ENCODE measurements at places on chromosomes 2 and 18.

DNA sequence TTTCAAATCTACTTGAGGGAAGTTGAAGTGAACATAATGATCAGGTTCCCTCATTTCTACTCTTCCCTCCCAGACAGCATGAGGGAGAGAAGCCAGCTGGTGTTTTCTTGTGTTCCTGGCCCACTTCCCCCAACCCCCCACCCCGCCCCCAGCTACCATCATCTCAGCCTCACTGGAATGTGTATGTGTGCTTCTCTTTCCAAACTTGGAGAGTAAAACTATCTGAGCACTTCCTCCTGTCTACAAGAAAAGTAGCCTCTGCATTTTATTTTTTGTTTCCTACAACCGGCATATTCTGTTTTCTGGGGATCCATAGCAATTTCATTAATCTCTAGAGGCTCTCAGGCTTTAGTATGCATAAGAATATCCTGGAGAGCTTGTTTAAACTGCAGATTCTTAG, 53.6 kb upstream of the GRHL1 start:
- no peak for DNase-seq

- DNase-seq = no peak
These were observed 41.6 kb upstream of the GPR39 start for GRCh38 chr2:132374961-132375360.

DNA sequence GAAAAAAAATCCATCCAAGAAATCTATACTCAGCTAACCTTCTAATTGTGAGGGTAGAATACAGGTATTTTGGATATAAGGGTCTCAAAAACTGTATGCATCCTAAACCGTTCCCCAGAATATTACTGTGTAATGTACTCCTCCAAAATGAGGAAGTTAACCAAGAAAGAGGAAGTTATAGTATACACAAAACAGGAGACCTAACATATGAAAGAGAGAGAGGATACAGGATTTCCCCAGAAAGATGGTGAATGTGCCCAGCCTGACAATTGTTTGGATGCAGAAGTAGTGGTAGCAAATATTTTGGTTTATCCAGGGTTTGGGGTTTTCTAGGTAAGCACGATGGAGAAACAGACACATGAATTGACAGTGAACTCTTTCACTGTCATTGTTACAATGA, 50.6 kb downstream of the GALNT3 start:
- no peak for DNase-seq

DNA sequence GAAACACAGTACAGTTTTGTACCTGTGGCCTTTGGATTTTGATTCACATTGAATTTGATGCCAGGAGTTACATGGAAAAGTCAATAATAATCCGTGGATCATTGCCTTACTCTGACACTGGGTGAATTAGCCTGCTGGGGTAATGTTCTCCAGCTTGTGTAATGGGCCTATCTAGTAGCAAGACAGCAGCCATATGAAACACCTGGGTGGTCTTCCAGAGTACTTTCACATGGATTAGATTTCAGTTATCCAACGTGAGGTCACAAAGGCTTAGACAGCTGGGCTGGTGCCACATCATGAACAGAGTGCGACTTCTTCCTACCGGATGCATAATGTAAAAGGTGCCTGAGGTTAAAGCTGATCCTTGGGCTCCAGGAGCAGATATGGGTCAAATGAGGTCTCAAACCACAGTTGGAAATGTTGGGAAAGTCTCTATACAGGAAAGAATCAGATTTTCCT, 486.8 kb downstream of the PARD3B start:
- no peak for DNase-seq

GRCh38 chr18:60656553-60656952, 284.0 kb upstream of the MC4R start:
- DNase-seq = no peak

DNA sequence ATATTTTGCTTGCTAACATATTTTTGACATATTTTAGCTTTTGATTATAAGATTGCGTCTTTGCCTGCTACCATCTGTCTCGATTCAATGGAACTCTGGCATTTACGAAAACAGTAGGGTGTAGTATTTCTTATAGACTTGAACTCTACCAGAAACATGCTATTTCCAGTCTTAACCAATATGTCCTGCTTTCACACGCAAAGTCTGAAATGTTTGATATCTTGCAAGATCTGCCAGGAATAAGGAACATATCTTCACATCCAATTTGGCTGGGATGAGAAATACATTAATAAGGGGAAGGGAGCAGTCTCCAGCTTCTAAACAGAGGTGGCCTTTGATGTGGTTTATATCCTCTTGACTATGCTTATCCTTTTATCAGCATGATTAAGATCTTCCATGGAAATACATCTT, 299.4 kb downstream of the ZNF521 start:
- no peak for DNase-seq

DNA sequence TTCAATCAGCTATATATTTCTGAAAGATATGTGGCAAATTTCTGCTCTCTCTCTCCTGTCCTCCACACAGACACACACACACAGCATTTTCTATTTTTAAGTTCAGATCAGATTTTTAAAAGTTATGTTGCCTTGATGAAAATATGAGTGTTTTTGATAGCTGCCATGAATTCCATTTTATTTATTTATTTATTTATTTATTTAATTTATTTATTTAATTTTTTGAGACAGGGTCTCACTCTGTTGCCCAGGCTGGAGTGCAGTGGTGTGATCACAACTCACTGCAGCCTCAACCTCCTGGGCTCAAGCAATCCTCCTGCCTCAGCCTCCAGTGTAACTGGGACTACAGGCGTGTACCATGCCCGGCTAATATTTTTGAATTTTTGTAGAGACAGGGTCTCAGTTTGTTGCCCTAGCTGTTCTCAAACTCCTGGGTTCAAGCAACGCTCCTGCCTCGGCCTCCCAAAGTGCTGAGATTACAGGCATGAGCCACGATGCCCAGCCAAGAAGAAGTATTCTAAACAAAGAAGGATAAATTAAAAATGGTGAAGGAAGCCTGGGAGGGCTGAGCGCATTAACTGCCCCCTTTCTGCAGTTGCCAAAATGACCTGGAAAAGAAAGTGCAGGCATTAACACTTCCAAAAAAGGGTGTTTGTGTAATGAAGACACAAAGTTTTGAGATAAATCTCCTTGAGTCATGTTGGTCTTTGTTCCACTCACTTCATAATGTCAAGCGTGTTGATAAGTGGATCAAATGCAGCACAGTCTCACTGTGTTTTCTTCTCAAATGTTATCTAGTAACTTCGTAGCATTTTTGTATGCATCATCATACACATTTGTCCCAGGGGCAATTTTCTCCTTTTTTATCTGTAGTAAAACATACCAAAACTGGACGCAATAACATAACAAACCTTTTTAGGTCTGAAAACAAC, 11.1 kb upstream of the IMPA2 start:
- DNase-seq = no peak

GRCh38 chr18:35842536-35842935, 129.9 kb upstream of the RMP24 start:
- no peak for DNase-seq

DNA sequence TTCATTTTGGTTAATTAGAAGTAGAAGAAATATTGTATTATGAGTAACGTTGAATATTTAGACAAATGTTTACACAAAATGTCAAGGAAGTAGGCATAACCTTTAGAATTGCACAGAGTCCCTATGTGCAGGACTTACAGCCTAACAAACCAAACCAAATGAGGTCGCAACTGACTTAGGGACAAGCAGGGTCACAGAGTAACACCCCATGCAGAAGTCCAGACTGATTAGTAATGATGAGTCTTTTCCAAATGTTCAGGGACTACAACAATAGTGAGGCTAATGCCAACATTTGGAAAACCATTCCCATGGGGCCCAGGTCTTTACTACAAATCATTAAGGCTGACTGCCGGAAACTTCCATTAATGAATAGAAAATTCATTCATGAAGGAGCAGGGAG, 452.5 kb upstream of the CHAC2 start:
- DNase-seq = no peak

DNA sequence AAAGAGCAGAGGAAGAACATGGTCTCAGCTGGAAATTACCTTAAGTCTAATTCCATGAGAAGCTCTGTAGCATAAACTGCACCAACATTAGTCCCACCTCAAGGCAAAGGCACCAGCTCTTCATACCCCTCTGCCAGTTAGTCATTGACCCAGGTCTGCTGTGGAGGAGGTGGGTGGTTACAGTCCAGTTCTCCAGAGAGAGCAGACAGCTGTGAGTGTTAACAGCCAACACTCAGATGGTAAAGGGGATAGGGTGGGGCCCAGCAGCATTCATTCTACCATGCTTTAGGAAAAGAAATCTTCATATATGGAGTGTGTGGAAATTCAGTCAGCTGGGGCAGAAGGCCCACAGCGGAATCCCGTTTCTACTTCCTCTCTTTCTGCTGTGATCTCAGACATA, 159.7 kb upstream of the FBXO11 start:
- DNase-seq = no peak

GRCh38 chr2:195813421-195813820, 156.4 kb downstream of the SLC39A10 start:
- DNase-seq = no peak

DNA sequence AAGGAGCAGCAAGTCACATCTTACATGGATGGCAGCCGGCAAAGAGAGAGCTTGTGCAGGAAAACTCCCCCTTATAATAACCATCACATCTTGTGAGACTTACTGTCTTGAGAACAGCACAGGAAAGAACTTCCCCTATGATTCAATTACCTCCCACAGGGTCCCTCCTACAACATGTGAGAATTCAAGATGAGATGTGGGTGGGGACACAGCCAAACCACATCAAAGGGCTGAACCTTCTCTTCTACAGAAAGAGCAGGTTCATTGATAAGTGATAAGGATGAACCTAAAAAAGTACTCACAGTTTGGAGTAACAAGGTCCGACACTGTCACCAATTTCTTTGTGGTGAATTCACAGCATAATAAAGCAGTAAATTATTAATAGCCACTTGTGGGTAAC, 422.2 kb upstream of the FSIP2 start:
- no peak for DNase-seq

- DNase-seq = no peak
These were observed 53.8 kb upstream of the TMEM182 start for GRCh38 chr2:102707796-102708695.

DNA sequence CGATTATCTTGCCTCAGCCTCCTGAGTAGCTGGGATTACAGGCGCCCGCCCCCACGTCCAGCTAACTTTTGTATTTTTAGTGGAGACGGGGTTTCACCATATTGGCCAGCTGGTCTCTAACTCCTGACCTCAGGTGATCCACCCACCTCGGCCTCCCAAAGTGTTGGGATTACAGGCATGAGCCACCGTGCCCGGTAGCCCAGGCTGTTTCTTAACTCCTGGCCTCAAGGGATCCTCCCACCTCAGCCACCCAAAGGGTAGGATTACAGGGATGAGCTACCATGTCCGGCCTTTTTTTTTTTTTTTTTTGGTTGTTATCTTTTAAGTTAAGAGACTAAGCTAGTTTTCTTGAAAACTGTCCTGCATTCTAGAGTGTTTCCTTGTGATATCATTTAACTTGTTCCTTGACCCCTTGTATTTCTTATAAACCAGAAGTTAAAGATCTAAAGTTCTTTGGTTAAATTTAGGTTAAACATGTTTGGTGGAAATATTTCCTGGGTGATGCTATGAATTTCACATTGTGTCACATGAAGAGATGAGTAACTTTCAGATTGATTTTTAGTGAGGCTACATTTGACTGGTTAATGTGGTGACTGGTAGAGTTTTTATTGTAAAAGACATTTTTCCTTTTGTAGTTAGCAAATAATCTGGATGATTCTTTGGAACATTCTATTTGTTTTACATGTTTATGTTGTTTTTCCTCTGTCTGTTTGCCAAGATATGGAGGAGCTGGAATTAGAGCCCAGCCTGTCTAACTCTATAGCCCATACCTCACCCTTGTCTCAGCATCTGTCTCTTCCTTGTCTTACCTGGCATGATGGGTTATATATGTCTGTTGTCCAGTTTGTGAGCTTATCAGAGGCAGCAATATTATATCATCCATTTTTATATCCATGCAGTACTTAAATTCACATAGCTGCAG, 5.2 kb downstream of the NCAPH start:
- no peak for DNase-seq

DNA sequence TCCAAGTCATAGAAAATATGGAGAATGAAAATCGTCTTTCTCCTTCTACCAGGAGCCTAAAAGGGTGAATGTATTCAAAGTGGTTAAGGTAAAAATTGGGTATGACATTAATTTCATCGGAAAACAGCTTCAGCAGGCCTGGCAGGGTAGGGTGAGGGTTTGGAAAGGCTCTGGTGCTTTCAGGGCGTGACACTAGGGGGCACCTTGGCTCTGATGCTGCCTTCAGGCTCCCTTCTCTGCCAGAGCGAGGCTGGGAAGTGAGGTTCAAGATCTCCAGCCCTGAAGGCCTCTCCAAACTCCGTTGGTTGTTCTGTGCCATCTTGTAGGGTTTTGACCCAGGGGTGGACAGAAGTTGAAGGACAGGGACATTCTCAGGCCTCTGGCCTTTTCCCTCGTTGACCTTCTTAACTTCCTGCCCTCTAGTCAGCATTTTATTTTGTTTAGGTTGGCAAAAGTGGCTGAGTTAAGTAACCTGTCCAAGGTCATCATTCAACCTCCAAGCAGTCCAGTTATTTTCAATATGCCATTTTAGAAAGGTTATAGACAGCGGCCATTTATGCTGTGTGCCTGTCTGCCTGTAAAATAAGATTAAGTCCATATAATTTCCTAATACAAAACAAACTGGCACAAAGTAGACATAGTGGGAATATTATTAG, 40.3 kb downstream of the EML6 start:
- no peak for DNase-seq

- DNase-seq = no peak
These were observed 99.5 kb downstream of the MAPK4 start for GRCh38 chr18:50659091-50660003.

- no peak for DNase-seq
These were observed 102.8 kb downstream of the HIBCH start for GRCh38 chr2:190216829-190217228.

- no peak for DNase-seq
These were observed 23.7 kb upstream of the DSG1 start for GRCh38 chr18:31294199-31294747.
